NCI-H1436 treated with DMSO at 0.1 percent for 48 hours (cell line): ENCODE measurements at places on chromosomes 16 and 17.

DNA sequence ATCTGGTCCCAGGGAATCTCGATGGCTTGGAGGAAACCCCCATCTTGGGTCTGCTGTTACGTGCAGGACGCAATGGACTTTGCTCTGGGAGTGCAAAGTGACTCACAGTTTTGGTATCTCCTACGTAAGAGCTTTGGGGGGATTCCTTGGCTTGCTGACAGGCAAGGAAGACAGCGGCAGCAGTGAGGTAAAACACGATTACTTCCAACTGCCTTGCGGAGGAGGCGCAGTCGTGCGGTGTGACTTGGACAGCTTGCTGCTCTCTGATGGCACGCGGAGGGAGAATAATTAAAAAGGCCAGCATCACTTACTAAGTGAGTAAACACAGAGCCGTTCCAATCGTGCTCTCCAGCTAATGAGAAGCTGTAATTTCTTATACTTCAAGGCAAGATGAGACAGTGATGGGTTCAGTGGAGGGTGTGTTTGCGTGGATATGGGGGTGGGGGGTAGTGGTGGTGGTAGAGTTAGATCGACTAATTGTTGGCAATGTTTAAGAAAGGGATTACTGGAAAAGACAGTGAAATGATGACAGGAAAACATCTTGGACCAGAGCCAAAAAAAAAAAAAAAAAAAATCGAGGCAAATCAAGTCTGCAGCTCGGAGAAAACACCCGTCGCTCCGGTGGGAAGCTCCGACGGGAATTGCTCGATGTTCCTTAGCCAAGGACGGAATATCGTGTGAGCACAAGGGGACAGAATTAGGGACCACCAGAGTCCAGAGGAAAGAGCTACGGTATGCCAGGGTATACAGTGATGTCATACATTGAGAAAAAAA lies 184.8 kb upstream of the ZFHX3 start:
- DNase-seq, result no peak

- no peak for DNase-seq
Measured at GRCh38 chr16:15539197-15539596, 103.8 kb downstream of the MARF1 start.

DNA sequence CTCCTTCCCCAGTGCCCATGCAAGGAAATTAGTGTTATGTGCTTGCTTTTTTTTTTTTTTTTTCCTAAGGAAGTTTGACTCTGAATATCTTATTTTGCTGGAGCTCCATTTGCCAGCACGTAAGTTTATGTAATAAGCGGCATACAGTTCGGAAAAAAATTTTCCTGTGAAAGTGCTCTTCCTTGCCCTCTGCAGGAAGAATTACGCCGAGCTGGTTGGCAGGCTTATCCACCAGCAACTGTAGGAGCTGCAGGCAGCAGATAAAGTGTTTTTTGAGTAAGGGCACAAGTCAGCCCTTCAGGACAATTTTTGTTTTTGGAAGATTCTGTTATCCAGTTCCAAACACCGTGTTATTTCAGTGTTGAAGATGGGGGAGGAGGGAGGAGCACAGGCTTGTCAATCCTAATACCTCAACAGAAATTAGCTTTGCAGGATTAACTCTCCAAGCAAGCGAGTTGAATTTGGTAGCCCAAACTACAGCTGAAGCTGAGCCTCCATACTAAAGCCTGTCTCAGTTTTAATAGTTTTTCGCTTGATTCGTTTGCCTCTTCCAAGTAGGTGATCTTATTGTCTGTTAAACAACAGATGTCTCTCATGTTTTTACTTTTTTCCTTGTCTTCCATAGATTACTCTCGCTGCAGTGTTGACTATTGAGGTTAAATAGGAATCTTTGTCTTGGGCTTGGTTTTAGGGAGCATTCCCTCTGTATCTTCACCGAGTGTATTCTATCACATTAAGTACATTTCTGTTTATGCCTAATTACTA lies 1.1 kb downstream of the SPECC1 start:
- DNase-seq, result peak; percentile 41

DNA sequence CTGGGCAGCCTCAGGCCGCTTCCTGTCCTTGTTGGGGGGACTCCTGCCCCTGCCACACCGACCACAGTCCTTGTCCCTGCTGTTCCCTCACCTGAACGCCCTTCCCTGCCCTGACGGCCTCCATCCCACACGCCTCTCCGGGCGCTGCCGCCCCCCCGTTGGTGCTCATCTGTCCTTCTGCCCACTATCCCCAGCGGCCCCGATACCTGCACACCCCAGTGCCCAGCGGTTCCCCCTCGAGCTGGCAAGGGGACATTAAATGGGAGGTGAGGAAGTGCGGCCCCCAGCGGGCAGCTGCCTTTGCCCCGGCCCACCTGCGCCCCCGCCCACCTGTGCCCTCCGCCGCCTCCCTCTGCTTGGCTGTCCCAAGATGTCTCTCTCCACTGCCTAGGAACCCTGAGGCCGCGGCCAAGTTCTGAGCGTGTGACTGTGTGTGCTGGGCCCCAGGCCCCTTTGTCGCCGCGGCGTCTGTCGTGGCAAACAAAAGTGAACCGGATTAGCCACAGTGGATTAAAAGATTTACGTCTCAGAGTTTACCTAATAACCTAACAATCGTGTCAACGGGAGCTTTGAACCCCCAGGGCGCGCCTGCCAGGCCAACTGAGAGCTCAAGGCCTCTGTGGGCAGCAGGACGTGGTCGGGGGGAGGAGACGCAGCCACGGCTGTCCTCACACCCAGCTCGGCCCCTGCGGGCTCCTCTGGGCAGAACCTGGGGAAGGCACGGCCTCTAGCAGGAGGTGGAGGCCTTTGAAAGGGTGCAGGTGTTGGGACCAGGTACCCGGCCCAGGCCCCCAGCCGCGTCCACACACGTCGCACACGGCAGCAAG lies 7.6 kb upstream of the AXIN1 start:
- no peak for DNase-seq

DNA sequence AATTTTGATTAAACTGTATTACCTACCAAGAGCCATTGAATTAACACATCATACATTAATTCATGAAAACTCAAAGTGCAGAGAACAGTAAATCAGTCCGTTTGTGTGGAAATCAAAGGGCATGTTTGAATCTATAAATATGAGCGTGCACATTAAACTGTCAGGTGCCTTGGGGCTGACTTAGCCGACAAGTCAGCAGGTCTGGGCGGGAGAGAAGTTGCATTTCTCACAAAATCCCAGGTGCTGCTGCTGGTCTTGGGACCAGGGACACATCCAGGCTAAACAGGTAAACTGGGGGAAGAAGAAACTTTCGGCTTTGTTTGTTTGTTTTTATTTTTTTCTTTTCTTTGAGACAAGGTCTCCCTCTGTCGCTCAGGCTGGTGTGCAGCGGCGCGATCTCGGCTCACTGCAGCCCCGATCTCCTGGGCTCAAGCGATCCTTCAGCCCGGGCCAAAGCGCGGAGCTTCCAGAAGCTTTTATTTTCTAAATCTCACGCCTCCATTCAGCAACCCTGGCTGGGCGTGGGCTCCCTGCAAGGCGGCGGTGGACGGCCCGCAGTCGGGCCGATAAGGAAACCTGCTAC lies 213.9 kb downstream of the MRTFB start:
- DNase-seq, result no peak

- no peak for DNase-seq
Measured at GRCh38 chr17:49146620-49147306, 14.2 kb downstream of the B4GALNT2 start.

- no peak for DNase-seq
Measured at GRCh38 chr17:55171634-55172328, 93.0 kb upstream of the HLF start.

- no peak for DNase-seq
Measured at GRCh38 chr16:81158964-81159363, 62.8 kb upstream of the GCSH start.

DNA sequence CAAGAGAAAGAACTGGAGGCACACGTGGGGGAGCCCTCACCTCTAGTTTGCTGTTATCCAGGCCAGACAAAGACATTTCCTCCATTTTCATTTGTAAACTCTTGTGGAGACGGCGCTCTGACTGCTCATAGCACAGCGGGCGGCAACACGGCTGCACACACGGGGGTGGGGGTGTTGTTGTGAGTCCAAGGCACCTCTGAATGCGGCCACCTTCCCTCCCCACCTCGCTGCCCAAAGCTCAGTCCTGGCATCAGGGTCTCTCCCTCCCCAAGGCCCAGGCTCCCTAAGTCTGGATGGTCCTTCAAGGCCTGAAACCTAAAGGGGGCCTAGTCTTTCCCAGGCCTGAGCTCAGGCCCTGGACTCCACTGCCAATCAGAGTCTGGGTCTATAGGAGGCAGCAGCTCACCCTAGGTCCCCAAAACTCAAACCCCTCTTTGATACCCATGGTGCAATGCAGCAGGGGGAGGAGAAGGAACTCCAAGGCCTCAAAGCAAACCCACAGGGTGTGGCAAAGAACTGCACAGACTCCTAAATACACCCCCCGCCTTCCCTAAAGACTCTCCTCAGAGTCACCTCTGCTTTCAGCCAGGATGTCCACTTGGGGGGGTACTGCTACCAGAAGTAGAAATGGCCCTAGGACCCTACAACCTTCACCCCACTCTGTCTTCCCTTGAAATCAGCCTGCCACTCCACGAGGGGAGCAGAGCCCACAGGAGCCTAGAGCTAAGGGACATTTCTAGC lies 1.5 kb downstream of the ATXN7L3 start:
- no peak for DNase-seq

GRCh38 chr17:55829995-55830612 lies 79.3 kb downstream of the PCTP start:
- no peak for DNase-seq

GRCh38 chr17:19867329-19868078 lies at the start of gene ULK2:
Gene ULK2 (minus strand): TSS chr17:19867936. CDS start chr17:19867417, 519 bp downstream.
- no peak for DNase-seq

GRCh38 chr17:78838574-78839005 lies 2.0 kb downstream of the USP36 start:
- no peak for DNase-seq

GRCh38 chr17:76597156-76598003 lies 11.7 kb upstream of the ST6GALNAC2 start:
- DNase-seq, result peak; percentile 99

GRCh38 chr17:50604513-50604912 lies 30.2 kb upstream of the ABCC3 start:
- DNase-seq, result no peak

GRCh38 chr16:11125936-11126335 lies 130.1 kb downstream of the SOCS1 start:
- DNase-seq, result no peak

GRCh38 chr17:3043737-3044365 lies 19.6 kb downstream of the OR1D5 start:
- no peak for DNase-seq

DNA sequence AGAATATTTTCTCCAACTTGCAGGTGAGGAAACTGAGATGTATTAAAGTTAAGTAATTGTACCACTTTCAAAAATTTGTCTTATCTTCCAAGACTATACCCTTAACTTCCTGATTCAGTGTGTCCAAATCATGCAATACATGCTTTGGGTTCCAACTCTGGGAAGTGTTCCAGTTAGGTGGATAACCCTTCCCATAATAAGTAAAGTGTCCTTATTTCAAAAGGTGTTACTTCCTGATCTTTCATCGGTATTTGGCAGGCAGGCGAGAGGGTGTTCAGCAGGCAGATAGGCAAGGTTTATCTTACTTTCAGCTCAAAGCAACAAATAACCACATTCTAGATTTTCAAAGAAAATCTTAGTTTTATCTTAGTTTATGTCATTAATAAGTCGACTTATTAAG lies 46.3 kb upstream of the ARHGAP44 start:
- no peak for DNase-seq

DNA sequence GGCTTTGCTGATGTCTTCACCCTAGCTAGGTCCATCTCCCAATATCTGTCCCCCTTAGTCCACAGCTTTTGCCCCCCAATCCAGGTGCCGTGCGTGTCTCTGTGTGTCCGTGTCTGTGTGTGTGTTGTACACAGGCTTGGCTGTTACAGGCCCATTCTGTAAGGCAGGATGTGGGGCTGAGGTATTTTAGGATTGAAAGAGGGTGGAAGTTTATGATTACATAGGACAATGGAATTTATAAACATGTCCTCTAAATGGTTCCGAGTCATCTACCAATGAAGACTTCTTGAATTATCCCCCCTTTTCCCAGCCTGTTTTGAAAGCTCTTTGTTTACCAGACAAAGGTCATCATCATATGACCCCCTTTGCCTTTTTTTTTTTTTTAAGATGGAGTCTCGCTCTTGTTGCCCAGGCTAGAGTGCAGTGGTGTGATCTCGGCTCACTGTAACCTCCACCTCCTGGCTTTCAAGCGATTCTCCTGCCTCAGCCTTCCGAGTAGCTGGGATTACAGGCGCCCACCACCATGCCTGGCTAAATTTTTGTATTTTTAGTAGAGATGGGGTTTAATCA lies 21.9 kb downstream of the ACE start:
- DNase-seq, result no peak

DNA sequence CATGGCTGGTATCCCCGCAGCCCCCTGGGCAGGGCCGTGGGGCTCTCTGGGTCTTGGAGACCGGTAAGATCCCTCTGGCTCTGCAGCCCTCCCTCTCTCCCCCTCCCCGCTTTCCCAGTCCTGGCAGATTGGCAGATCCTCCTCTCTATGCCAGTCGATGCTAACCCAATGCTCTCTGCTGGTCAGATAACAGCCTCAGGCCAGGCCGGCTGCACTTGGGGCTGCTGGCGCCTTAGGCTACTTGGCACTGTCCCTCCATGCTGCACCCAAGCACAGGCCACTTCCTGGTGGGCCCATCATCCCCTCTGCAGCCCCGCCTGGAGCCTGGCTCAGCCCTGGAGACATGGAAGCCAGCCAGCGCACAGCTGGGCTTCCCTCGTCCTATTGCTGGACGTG lies 81.7 kb downstream of the RTN4RL1 start:
- no peak for DNase-seq

DNA sequence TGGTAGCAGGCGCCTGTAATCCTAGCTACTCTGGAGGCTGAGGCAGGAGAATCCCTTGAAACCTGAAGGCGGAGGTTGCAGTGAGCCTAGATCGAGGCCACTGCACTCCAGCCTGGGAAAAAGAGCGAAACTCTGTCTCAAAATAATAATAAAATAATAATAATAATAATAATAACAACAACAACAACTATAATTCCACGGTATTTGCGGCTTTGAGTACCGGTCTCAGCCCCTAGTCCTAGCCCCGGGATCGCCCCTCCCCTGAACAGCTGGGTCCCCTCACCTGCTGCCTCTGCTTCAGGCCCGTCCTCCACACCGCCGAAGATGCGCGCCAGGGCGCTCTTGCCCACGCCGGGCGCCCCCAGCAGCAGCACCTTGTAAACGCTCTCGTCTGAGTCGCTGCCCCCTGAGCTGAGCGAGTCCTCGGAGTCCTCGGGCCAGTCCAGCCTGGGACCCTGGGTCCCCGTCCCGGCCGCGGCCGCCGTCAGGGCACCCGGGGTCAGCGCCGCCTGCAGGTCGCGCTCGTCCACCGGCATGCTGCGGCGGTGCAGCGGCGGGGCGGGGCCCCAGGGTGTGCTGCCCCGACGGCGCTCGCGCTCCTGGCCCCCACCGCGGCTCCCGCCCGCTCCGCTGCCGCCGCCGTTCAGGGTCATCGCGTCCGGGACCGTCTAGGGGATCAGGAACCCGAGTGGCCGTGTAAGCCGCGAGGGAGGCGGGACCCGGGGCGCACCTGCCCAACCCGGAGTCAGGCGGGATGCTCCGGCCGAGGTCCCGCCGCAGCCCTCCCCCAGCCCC lies 611 bp downstream of the RRAD start:
- DNase-seq, result no peak

- DNase-seq, result no peak
Measured at GRCh38 chr16:31356566-31357323, 1.8 kb downstream of the ITGAX start.

- no peak for DNase-seq
Measured at GRCh38 chr17:8859027-8859803, 8.3 kb downstream of the PIK3R6 start.
